ENCODE measurements at places on chromosomes 16 and 17. TPM values are rescaled to one million over a fixed set of nuclear protein-coding genes. Genes with fewer than 3 reads are reported as not detected.
A peak's percentile ranks its signal among the peaks of the same experiment; 100 is the strongest.

DNA sequence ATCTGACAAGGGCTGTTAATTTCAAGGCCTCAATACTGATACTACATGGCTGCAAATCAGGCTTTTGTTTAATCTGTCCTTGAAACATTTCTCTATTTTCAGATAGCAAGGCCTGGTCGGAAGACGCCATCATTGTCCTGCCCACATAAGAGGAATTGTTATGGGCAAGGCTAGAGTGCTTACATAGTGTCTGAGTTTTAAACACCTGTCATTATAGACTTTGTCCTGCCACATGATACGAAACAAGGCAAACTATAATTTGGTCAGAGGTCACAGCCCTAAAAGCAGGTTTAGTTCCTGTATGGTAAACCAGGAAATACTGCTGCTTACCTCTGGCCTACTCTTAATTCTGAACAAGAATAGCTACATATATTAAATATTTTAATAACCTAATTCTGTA, 104.4 kb downstream of the SSH2 start:
- no peaks in the 10 kb centered on the region for H3K36me3 ChIP-seq
- no peaks in the 10 kb centered on the region for H3K27me3 ChIP-seq
- peaks cover 6% of the 10 kb centered on the region for H3K4me1 ChIP-seq
- H3K4me3 ChIP-seq, result no peak overlapping the region
- H3K27ac ChIP-seq, result no peak overlapping the region

DNA sequence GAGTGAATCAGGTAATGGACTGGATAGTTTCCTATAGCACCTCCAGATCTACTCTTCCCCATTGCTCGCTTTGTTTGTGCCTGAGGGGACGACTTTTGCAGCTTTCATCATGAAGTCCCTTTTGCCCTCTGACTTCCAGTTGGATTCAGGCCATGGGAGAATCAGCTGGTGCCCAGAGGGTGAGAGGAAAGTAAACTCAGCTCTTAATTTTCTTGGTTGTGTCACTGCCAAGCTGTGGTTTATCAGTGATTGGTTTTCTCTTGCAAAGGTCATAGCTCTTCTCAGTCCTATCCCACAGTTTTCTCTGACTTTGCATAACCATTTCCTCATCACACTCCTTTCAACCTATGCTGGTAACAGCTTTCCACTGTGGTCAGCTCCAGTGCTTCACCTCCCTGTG, 200.1 kb downstream of the KCNJ2 start:
- no peaks in the 10 kb centered on the region for H3K27me3 ChIP-seq
- no peak for DNase-seq
- no peaks in the 10 kb centered on the region for H3K4me1 ChIP-seq
- H3K36me3 ChIP-seq, result no peaks in the 10 kb centered on the region

The ABCC6 gene
- not detected for total RNA-seq

The SMIM36 gene
- total RNA-seq, result not detected

DNA sequence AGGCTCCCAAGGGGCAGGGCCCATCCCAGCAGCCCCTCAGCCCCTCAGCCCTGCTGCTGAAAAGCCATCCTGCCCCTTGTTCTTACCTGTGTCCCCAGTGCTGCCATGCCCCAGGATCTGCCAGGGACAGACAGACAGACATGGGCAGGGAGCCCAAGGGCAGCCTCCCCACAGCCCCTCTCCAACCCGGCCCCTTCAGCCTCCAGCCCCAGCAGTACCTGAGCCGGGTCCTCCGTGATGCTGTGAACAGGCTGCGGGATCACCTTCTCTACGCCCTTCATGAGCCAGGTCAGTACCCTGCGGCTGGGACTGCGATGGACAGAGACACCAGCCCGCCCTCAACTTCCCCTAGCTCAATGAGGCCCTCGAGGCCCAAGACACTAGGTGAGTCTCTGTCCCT, 8.2 kb downstream of the CNGB1 start:
- no peaks in the 10 kb centered on the region for H3K36me3 ChIP-seq
- H3K27ac ChIP-seq, result no peak overlapping the region
- no peaks in the 10 kb centered on the region for H3K27me3 ChIP-seq
- no peaks in the 10 kb centered on the region for H3K4me1 ChIP-seq
- DNase-seq, result no peak
- H3K4me3 ChIP-seq, result no peak overlapping the region

DNA sequence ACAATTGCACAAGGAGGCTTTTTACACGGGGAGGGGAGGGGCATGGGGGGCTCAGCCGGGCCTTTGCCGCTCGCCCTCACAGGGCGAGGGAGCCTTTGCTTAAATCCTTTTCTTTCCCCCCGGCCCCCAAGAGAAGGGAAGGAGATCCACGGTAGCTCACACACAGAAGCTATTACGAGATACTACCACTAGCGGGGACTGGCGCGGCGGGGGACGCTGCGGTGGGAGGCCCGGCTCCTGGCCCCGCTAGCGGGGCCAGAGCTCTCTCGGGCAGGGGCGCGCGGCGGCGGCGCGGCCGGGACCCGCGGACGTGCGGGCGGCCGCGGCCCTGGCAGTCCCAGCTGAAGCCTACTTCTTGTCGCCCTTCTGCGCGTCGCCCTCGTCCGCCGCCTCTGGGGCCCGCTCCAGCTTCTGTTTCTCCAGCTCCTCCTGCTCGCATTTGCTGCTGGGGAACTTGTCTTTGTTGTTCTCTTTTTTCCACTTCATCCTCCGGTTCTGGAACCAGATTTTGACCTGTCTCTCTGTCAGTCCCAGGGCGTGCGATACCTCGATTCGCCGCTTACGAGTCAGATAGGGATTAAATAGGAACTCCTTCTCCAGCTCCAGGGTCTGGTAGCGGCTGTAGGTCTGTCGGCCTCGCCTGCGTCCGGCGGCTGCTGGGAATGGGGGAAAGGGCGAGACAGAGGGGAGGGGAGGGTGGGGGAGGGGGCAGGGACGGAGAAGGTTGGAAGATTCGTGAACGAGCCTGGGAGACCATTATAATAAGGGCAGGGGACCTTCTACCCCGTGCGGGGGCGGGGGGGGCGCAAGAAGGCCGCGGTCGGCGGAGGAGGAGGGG, 2.0 kb downstream of the HOXB8 start:
- H3K27me3 ChIP-seq, result peaks cover 70% of the 10 kb centered on the region
- DNase-seq, result peak; percentile 50
- no peak overlapping the region for H3K27ac ChIP-seq
- H3K36me3 ChIP-seq, result no peaks in the 10 kb centered on the region
- peaks cover 53% of the 10 kb centered on the region for H3K4me1 ChIP-seq
- H3K4me3 ChIP-seq, result peak overlapping the region; percentile 62

DNA sequence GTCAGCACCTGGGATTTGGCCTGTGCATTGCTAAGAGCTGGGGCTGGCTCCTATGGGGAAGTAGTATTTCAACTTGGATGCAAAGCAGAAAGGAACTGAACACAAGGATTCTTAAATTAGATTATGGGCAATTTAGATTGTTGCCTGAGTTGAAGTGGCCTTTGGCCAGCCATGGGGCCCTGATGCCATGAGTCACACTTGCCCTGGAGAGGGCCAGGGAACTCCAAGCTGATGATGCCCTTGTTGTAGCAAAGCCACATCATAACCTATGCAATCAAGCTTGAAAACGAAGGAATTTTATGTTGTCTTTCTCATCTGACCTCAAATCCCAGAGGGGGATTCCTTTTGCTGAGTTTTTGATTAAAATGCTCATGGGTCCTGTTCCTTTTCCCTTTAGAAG, 3.9 kb upstream of the SPATA32 start:
- no peak for DNase-seq
- no peak overlapping the region for H3K4me3 ChIP-seq
- peaks cover 50% of the 10 kb centered on the region for H3K36me3 ChIP-seq

DNA sequence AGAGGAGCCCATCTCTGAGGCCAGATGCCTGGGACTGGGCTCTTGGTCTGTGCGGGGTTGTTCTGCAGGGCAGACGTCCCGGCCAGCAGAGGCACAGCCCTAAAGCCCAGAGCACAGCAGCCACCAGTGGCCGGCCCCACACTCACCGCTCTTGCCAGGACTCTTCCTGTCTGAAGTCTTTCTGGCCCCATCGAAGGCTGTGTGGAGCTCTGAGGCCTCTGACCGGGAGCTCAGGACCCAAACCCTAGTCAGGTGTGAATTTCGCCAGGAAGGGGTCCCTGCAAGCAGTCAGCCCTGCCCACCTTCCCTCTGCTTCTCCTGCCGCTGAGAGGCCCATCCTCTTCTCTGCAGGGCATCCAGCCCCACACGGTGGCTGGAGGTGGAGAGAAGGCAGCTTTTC, 10.7 kb downstream of the ACSF3 start:
- H3K36me3 ChIP-seq, result peaks cover 47% of the 10 kb centered on the region
- peaks cover 20% of the 10 kb centered on the region for H3K4me1 ChIP-seq
- H3K27ac ChIP-seq, result no peak overlapping the region
- no peaks in the 10 kb centered on the region for H3K27me3 ChIP-seq

The DNASE1L2 gene
- 1.5 TPM for total RNA-seq

The HS3ST6 gene
- not detected for total RNA-seq

DNA sequence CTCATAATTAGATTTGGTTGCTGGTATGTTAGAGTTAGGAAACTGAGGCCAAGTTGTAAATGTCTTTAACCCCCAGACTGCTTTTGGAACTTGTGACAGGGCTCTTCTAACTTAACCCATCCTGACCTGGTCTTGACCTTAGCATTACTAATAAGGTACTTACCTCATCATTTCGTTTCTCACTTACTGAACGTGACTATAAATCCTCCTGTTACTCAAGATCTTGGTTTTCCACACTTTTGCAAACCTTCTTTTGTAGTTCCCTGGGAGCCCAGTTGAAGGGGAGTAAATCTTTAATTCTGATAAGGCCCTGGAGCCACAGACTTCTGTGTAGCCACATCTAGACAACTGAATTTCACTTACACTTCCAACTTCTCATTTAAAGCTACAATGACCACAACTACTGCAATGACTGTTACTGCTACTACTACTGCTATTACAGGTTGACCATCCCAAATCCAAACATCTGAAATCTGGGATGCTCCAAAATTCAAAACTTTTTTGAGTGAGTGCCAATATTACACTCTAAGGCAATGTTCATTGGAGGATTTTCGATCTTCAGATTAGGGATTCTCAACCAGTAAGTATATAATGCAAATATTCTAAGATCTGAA, 248.8 kb upstream of the TBX2 start:
- H3K4me3 ChIP-seq, result no peak overlapping the region
- no peaks in the 10 kb centered on the region for H3K4me1 ChIP-seq
- no peak overlapping the region for H3K27ac ChIP-seq
- no peak for DNase-seq

DNA sequence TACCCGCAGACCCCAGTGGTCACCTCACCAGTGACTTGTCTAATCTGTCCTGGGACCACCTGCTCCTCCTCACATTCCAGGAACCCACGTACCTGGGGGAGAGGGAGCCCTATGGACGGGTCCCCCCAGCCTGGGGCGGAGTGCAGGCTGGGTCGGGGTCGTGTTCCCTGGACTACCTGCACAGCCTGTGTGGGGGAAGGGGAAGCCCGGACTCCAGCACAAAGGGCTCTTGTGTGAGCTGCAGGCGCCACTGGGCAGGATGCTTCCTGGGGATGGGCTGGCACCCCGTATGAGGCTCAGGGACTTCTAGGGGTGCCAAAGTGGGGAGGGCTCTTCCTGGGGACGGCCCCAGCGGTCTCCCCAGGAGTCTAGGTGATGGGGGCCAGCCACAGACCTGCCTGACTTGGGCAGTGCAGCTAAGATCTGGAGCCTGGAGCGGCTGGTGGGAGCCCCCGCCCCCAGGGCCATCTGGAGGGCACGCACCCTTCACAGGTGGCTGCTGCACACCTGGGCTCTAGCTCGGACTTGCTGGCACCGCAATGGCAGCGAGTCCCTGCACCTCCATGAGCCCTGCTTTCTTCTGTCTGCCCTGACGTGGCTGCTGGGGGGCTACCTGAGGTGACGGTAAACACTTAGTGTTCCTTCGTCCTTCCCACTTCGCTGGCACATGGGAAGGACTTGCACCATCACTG, 7.5 kb downstream of the VASN start:
- H3K4me1 ChIP-seq, result no peaks in the 10 kb centered on the region
- H3K27ac ChIP-seq, result no peak overlapping the region
- DNase-seq, result no peak
- peaks cover 7% of the 10 kb centered on the region for H3K36me3 ChIP-seq
- H3K4me3 ChIP-seq, result no peak overlapping the region

- H3K36me3 ChIP-seq, result peaks cover 20% of the 10 kb centered on the region
- peaks cover 13% of the 10 kb centered on the region for H3K4me1 ChIP-seq
- H3K27ac ChIP-seq, result no peak overlapping the region
- H3K4me3 ChIP-seq, result no peak overlapping the region
- no peaks in the 10 kb centered on the region for H3K27me3 ChIP-seq
Measured at GRCh38 chr16:19636436-19637267, 81.1 kb downstream of the VPS35L start.

The SLC35G3 gene
- not detected for total RNA-seq

DNA sequence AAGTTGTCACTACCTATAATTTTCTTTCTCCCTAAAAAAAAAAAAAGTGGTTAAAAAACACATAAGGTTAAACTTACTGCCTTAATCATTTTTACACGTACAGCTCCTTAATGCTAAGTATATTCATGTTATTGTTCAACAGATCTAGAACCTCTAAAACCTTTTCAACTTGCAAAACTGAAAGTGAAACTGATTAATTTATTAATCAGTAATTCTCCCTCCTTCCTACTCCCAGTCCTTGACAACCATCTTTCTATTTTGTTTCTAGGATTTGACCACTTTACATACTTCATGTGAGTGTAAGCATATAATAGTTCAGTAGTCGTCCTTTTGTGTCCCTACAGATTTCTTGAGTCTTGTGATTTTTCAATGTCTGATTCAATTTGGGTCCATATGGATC, 251.4 kb upstream of the KIF2B start:
- H3K27me3 ChIP-seq, result no peaks in the 10 kb centered on the region
- no peaks in the 10 kb centered on the region for H3K4me1 ChIP-seq
- no peak for DNase-seq
- H3K4me3 ChIP-seq, result no peak overlapping the region
- H3K36me3 ChIP-seq, result no peaks in the 10 kb centered on the region

- H3K4me1 ChIP-seq, result peaks cover 9% of the 10 kb centered on the region
- no peaks in the 10 kb centered on the region for H3K36me3 ChIP-seq
- peak overlapping the region; percentile 24 for H3K4me3 ChIP-seq
- no peak overlapping the region for H3K27ac ChIP-seq
Measured at GRCh38 chr17:1907909-1908698, 78.3 kb downstream of the RPA1 start.

The UNC13D gene
- total RNA-seq, result 143 TPM

DNA sequence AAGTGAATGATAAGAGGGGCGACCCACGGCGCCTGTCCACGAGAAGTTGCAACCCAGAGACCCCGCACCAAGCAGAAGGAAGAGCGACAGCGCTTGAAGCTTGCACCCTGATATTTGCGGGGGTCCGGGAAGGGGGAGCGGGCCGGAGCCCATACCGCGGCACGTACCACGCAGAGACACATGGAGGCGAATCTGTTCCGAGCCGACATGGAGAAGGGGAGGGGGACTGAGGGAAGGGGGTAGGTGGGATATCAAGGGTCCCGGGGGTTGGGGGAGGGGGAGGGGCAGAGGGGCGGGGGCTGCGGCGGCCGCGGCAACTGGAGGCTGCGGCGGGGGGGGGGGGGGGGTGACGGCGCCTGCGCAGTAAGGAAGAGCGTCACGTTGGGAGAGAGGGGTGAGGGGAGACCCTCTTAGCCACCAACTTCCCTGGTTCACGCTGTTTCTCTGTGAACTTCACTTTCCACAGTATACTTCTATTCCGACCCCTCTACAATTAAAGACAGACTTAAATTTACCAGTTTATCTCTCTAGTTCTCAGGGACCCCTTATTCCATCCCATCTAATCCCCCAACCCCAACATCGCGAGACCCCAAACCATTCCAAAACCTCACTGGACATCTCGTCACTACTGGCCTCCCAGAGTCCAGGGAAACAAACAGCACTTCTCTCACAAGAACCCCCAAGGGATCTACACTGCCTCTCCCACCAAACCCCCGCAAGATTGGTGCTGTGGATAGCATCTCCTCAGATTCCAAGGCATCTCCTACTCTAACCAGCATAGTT, 8.0 kb downstream of the DLG4 start:
- H3K27ac ChIP-seq, result no peak overlapping the region
- no peak for DNase-seq
- H3K27me3 ChIP-seq, result no peaks in the 10 kb centered on the region
- H3K4me3 ChIP-seq, result no peak overlapping the region

GRCh38 chr16:2205104-2205966, at the start of gene MLST8:
Gene MLST8 (plus strand): TSS chr16:2205454. CDS start chr16:2206086, 632 bp downstream.
- peaks cover 17% of the 10 kb centered on the region for H3K4me1 ChIP-seq
- H3K27ac ChIP-seq, result peak within 1 kb of the TSS; percentile 81
- H3K36me3 ChIP-seq, result peaks cover 3% of the 10 kb centered on the region
- DNase-seq, result peak; percentile 98

All from CD8-positive, alpha-beta memory T cell (primary cell).